Fibroblast of skin of right quadriceps (primary cell): ENCODE measurements at places on chromosomes 3 and 15.

DNA sequence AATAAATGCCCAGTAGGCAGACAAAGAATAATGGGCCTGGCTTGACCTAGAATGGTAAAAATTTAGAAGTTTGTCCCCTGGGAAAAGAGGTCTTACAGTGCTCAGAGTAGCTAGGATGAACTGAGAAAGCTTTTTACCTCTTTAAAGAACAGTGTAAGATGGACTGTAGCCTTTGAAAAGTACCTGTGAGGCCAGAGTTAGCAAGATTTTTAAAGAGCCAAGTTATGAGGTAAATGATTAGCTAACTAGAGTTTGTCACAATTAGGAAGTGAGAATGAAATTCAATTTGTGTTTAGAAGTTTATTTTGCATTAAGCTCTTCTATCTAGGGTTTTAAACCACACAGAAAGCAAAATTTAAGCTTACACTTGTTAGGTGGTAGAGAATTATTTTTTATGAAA lies 480.9 kb downstream of the ZIC1 start:
- no peak for DNase-seq

GRCh38 chr3:11542551-11542950 lies 101.2 kb downstream of the VGLL4 start:
- DNase-seq: no peak

GRCh38 chr3:128508852-128509251 lies 15.9 kb upstream of the GATA2 start:
- no peak for DNase-seq

GRCh38 chr3:13884851-13885703 lies 5.2 kb upstream of the WNT7A start:
- DNase-seq: no peak
